RCC 7860 (cell line): ENCODE measurements at places on chromosomes 3 and 15.

DNA sequence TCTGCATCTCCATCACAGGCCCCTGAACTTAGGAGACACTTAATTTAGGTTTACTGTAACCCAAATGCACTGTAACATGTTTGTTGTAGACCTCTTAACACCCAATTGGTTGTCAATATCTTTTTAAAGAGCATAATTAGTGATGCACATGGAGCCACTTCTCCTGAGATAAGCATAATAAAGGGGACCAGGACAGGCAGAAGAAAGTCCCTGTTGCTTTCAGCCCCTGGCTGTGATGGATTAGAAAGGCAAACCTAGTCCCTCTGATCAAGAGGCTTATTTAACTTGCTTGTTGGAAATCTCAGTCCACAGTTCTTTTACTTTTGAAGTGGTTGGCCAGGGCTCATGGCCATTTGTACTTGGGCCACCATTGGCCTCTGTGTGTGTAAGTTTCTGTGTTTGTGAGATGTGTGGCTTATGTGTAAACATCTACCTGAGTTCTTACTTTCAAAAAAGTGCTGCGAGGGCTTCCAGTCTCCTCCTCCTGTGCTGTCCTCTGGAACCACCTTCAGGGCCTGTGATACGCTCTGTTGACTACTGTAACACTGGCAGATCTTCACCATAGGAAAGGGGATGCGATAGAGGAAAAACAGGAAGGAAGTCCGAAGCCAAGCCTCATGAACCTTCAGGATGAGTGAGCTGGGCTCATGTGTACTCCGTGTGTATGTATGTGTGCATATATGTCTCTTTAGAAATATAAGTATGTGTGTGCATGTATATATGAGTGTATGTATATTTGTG is 136.2 kb downstream of the EPHB1 start:
- DNase-seq = no peak

DNA sequence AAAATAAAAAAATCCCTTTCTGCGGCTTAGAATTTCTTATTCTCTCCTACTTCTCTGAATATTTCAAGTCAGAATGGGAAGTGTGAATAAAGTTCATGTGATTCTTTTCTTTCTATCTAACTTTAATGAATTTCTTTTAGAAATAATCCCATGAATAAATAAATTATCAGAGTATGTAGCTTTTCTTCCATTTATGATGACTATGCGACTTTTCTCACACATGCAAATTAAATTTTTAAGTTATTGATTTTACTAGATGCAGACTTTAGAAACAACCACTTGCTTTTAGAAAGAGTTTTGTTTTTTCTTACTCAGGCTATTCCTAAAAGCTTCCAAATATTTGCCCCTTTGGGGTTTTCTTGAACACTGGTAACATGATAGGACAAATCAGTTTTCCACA is 477.7 kb upstream of the AGTR1 start:
- DNase-seq = no peak

DNA sequence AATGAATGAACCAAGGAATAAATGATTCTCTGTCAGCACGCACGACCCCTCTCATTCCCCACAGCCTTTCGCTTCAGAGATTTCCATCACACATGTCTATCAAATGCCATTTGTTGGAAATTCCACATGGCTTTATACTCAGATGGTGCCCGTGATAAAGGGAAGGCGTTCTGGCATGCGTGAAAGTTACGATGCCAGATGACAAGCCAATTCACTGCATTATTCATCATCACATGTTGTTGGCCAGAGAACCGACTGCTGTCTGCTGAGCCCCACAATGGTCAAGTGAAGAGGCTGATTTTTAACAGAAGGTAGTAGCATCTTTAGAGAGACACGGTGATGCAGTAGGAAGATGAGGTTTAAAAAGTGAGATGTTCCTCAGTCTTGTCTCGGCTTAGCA is 74.1 kb upstream of the FRMD4B start:
- DNase-seq = no peak

- DNase-seq = no peak
Observed at GRCh38 chr3:111496894-111497559, 45.0 kb upstream of the CD96 start.

GRCh38 chr3:128394033-128394432 is 72.7 kb downstream of the DNAJB8 start:
- no peak for DNase-seq

DNA sequence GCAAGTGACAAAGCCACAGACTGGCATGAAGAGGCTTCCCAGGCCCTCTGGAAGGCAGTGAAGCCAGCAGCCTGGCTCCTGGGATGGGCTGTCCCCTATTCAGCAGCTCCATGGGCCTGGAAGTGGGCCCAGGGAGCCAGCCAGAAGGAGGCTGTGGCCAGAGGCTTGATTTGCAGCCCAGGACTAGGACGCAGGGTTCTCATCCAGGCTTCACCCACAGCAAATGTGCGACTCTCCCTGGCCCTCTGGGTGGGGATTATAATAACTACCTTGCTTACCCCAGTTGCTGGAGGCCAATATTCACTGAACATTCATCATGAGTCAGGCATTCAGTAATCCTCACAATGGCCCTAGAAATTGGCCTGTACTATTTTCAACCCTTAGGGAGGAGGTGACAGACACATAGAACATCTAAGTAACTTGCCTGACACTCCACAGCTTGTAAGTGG is 24.6 kb upstream of the SRP14 start:
- DNase-seq = peak; percentile 90

- no peak for DNase-seq
Observed at GRCh38 chr3:101146946-101147345, 153.7 kb upstream of the ABI3BP start.

DNA sequence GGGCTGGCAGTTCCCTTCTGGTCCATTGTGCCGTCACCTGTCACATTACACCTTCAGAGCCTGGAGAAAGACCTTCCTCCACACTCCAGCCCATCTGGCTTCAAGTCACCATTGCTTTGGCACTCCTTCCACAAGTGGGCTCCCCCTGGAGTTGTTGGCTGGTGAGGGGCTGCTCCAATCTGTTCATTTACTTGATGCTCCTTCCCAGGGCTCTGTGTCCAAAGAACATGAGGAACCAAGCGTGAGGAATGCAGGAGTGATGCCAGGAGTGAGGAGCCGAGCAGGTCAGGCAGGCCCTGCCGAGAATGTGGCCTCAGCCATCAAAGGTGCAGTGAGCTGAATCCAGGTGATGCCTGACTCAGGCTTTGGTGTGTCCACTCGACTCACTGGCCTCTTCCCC is 57.2 kb downstream of the OXNAD1 start:
- no peak for DNase-seq

GRCh38 chr3:36765104-36765503 is 751 bp upstream of the DCLK3 start:
- no peak for DNase-seq

DNA sequence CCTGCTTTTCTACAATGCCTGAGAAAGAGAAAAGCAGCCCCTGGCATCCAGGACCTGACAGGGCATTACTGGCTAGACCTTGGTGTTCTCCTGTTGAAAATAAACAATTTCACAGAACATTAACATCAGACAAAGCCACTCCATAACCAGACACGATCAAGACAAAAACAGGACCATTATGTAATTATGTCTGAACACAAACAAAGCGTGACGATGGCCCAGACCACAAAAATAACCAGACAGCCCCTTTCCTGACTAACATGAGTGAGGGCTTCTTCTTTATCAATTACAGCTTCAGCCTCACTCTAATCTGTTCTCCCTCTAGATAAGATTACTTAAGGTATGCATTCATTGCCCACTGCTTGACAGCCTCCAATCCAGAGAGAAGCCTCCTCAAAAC is 172.7 kb upstream of the LMCD1 start:
- DNase-seq = no peak

GRCh38 chr15:101565377-101565776 is 75.9 kb upstream of the PCSK6 start:
- DNase-seq = no peak

DNA sequence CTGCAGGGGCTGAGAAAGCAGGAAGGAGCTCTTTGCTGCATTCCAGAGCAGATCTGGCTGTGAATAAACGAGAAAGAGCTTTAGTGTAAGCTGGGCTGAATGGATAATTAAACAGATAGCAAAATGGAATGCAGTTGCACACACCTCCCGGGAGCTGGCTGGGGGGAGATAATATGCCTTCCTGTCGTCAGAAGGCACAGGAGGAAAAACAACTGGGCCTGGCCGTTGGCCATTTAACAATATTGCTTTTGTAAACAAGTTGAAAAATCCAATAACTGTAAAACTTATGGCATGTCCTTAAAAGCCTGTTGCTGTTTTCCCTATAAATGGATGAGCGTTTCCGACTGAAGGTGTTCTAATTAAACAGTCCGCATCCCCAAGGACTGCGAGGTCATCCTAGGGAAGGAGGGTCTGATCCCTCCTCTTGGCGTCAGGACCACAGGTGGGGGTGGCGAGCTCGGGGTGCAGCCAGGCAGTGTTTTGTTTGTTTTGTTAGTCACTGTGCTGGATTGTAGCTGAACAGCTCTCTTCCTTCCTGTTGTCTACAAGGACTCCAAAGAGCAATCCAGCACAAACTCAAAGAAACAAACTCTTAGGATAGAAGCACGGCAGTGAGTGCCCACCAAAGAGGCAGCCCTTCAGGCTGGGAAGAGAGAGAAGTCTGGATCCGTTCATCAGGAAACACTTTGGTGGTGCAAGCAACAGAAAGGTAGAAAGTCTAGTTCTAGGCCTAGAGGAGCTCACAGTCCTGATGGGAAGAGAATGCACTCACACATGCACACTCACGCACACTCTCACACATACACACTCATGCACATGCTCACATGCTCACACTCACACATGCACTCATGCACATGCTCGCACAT is 133.4 kb upstream of the SMAD3 start:
- DNase-seq = peak; percentile 45

DNA sequence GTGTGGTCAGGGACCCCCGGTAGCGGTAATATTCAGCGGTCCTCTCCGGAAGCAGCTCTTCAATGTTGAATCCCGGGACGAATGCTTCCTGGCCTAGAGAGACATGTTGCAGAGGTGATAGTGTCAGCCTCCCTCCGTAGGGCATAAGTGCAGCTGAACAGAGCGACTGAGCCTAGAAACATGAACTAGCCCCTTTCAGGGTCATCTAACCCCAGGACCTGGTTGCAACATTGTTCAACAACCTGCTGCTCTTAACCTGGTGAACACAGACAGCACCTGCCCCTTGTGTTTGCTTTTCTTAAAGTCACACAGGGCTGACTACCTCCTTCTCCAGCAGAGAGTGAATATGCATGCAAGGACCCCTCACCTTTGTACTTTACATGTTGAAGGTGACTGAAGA is 41.3 kb downstream of the CA12 start:
- no peak for DNase-seq

DNA sequence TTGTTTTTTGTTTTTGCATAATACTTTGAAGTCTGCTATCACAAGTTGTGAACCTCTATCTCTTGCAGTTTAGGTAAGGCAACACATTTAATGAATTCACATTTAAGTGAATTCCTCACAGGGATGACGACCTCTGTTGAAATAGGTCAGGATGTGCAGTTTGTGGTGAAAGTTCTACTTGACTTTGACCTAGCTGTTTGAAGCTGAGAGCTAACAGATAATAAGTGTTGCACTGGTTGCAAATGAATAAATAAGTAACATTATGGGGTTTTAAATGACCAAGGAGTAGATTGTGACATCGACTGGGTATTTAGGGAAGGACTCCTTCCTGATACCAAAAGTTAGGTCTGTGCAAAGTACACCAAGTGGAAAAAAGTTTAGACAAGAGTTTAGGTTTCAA is 23.9 kb downstream of the NIT2 start:
- DNase-seq = no peak

GRCh38 chr15:83733691-83734090 is 79.8 kb downstream of the ADAMTSL3 start:
- peak; percentile 11 for DNase-seq
